ENCODE measurements at places on chromosomes 6 and 20.
A peak's percentile ranks its signal among the peaks of the same experiment; 100 is the strongest.

DNA sequence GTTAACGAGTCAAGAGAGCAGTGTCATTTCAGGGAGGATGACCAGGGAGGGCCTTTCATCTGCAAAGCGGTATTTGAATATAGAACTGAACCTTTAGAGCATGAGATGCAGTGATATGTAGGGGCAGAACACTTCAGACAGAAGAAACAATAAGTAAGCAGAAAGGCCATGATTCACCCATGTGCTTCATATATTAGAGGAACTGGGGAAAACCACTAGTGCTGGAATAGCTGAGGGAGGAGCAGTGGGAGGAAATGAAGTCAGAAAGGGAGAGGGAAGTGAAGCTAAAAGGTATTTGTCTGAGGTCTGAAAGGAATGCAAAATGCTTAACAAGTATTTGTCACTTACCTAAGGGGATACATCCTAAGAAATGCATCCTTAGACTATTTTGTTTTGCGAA lies 391.2 kb downstream of the ADGRB3 start:
- DNase-seq, result peak; percentile 4

- DNase-seq, result peak; percentile 28
These were observed 78.2 kb upstream of the ARID1B start for GRCh38 chr6:156699017-156699421.

- no peak for DNase-seq
These were observed 12.2 kb downstream of the PPARD start for GRCh38 chr6:35354361-35355135.

DNA sequence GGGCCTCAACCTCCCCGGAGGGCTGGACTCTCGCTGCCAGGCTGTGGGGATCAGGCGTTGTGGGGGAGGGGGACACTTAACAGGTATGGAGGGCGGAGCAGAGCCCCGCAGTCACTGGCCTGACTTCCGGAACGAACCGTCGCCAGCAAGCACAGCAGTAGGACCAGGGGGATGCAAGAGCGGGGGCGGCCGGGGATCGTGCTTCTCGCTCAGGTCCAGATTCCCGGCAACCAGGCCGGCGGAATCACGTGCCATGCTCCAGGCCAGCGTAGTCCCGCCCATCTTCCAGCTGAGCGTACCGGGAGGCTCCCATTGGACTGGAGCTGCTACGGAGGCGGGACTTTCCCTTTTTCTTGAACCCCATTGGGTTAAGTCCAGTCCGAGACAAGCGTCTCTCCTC lies 10.0 kb upstream of the POU5F1 start:
- peak; percentile 93 for DNase-seq

GRCh38 chr6:25628471-25629197 lies 23.4 kb upstream of the SCGN start:
- DNase-seq, result no peak

DNA sequence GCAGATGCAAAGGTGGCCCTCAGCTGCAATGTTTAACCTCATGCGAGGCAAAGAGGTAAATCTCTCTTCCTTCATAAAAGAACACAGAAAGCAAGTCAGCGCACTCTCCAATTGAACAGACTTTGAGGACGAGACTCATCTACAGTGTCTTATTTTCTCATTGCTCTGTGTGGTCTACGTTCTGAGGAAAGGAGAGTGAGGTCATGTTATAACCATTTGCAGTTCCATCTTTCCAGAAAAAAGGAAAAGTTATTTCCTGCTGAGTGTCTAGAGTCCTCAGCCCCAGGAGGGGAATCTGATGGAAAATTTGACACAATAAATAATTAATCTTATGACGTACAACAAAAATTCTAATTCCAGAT lies 35.6 kb upstream of the THBS2 start:
- no peak for DNase-seq

- DNase-seq, result no peak
These were observed 32.7 kb upstream of the MRPS10 start for GRCh38 chr6:42250274-42250931.

GRCh38 chr6:37965964-37966676 lies 146.6 kb downstream of the ZFAND3 start:
- DNase-seq, result no peak

DNA sequence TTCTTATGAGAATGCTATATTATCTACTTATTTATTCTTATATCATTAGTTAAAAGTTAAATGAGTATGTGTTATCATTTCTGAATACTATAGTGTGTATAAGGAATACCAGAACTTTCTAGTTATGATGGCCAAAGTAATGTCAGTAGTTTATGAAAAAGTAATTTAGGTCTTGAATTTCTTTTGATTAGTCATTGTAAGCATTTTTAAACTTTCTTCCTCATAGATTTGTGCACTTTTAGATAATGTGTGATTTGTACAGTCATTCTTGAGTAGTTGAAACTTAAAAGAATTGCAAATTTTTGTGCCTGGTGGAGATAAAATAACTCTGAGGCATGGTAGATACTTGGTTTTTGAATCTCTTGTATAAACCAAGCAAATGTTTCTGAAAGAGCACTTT lies 311.3 kb downstream of the CDKAL1 start:
- no peak for DNase-seq

DNA sequence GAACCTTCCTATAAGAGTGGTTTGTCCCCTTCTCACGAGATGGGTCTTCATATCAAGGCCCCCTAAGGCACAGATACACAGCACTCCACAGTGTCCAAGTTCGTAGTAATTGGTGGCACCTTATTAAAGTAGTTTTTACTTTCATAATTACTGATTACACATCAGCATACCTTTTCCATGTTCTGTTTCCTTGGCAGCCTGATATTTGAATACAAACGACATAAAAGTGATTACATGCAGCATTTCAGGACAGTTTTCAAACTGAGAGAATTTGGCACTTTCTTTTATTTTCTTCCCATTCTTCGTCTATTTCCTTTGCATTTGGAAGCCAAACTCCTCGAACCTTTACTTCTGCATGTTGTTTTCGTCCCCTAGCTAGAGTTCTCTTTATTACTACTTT lies 139.7 kb downstream of the MTHFD1L start:
- DNase-seq, result no peak

DNA sequence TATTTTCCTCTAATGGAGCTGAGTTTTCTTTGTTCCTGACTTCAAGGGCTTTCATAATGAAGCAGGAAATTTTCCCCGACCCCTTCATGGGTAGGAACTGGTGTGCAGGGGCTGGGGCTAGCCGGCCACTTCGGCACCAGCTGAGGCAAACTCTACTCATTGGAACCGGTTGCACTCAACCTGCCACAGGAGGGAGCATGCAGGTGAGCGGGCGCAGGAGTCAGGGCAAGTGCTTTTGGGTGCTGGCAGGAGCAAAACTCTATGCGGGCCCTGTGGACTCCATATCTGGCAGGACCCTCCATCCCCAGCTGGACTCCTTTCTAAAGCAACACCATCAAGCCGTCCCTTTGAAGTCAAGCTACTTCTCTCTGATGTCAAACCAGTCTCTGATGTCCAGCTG lies 244.2 kb downstream of the EPM2A start:
- DNase-seq, result no peak

DNA sequence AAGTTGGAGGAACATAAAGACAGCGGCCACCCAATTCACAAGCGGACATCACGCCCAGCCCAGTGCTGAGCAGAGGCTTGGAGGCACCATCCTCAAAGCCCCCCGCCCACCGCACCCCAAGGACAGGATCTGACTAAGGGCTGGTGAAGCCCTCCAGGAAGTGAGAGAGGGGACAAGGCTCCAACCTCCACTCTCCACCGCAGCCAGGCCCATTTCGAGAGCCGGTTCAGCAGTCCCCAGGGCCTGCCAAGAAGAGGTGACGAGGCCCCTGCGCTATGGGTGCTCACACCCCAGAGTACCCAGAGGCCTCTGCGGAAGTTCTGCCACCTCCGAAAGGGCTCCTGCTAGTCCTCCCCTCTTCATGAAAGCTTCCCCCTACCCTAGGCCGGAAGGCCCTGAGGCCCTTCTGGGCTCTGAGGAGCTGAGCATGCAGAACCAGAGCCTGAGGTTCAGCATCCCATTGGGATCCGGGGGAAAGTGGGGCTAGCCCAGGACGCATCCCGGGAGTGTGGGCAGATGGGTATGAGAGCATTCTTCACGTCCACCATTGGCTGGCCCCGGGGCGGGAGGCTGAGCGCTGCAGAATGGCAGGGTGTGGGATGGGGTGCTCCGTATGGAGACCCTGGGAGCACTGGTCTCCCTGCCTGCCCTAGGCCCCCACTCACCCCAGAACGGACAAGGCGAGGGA lies 2.5 kb downstream of the GRM4 start:
- DNase-seq, result no peak

DNA sequence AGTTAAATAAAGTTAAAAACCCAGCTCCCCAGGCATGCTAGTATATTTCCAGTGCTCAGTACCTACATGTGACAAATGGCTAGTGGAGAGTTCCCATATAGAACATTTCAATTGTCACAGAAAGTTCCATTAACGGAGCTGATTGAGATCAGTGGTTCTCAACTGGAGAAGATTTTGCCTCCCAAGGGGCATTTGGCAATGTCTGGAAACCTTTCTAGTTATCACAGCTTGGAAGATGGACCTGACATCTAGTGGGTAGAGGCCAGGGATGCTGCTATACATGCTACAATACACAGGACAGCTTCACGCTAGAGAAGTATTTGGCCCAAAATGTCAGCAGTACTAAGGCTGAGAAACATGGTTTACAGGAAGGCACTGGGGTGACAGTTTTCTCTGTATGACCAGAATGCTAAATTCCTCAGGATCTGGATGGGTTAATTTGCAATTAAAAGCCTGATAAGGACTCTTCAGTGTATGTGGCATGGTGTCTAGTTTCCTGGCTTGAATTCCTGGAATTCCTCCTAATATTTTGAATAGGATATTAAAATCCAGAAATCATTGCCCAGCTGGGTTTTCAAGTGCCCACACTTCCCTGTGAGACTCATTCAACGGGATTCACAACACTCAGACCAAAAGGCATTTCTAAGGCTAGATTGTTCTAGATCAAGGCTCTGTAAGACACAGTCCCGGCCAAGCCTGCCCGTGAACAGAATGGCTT lies 84.7 kb upstream of the SALL4 start:
- no peak for DNase-seq

GRCh38 chr6:77463861-77464494 lies 687 bp upstream of the HTR1B start:
- no peak for DNase-seq

- no peak for DNase-seq
These were observed 76.8 kb downstream of the TTLL2 start for GRCh38 chr6:167401525-167402194.

DNA sequence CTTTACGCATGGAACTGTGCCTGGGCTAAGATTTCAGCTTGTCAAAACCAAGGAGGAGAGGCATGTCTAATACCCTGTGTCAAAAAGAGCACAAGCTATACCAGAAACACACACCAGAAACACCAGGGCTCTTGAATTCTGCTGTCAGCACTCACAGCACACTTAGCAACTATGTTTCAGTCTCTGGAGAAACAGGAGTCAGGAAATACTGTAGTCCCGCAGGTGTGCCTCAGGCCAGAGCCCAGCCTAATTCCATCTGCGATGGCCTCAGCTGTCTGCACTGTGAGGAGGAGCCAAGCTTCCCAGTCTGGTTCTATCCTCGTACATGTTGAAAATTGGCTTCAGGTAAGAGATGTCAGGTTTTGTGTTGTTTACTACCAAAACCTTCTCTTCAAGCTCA lies 31.6 kb downstream of the MTRES1 start:
- no peak for DNase-seq

DNA sequence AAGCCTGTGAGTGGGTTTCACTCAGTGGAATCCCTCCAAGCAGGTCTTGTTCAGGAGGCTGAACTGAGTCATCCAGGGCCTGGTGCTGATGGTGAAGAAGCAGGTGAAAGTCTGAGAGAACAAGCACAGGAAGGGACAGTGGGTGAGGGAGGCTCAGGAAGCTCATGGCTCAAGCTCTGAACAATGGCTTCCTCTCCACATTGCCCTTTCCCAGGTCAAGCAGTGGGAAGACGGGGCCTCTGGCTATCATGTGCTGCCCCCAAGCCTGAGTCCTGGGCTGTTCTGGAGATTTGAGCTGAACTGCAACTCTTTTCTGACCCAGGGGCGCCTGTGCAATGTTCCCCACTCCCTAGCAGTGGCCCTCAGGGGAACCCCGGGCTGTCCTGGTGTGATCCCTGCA lies 3.4 kb downstream of the CST9L start:
- DNase-seq, result no peak

- peak; percentile 67 for DNase-seq
These were observed at the start of gene ERGIC3 for GRCh38 chr20:35541783-35542662. TSS of gene ERGIC3 (plus strand) at chr20:35542078. CDS start at chr20:35542098, 20 bp downstream.

GRCh38 chr6:138297761-138298298 lies 79.5 kb upstream of the PBOV1 start:
- no peak for DNase-seq

DNA sequence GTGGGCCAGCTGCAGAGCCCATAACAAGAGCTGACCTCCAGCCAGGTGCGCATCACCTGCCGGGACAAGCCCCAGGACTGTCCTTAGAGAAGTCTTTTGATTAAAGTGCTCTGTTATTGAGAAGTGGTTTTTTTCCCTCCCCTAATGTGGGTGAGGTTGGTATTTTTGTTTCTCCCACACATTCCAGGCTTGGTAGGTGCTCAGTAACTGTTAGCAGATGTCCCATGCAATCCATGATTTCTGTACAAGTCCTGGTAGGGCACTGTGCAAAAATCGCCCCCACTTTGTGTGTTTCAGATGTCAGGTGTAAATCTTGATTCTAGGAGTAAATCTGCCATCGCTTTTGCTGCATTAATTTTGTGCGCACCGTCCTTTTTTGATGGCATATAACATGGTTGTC lies 4.7 kb downstream of the FAM210B start:
- no peak for DNase-seq

DNA sequence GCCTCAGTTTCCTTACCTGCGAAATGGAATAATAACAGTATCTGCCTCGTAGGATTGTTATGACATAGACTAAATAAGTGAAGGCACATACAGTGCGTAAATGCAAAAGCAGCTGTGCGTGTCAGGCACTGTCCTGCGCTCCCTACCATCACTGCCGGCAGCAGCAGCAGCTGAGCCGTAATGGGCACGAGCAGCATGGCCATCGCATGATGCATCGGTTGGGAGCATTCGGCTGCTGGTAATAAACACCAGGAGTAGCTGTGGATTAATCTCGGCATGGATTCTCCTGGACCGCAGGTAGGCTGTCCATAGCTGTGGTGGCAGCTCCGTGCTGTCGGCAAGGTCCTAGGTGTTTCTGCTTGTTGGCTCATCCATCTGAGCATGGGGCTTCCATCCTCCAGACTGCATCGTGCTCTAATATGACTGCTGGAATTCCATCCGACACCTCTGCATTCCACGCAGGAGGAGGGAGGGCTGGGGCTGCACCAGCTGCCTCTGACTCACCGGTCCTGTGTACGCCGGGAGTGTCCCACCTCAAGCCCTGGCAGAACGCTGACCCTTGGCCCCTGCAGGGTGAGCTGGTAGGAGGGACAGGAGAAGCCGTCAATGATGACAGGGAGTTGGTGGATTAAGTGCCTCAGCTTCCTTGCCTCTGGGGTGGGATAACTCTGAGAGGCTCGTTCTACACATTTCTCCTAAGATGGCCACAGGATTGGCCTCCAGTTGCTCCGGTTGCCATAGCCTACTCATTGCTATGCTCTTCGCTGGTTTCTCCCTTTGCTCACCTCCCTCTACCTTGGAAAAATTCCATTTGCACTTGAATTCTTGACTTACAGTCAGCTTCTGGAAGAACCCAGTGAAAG lies 100.9 kb upstream of the PMEPA1 start:
- peak; percentile 80 for DNase-seq

GRCh38 chr20:45951925-45952834 lies 17.7 kb downstream of the PCIF1 start:
- no peak for DNase-seq

GRCh38 chr6:169213814-169214520 lies 39.7 kb downstream of the THBS2 start:
- DNase-seq, result no peak

Data from H54 (cell line).